ENCODE measurements at places on chromosomes 2 and 18. TPM values are rescaled to one million over a fixed set of nuclear protein-coding genes. Genes with fewer than 3 reads are reported as not detected.

The FBXO48 gene
- total RNA-seq: 2.4 TPM

The KIAA1328 gene
- 12.4 TPM for total RNA-seq

The MFSD6 gene
- 29.8 TPM for total RNA-seq

The TXNDC2 gene
- not detected for total RNA-seq

The B4GALT6 gene
- total RNA-seq: 22.0 TPM

The DNAH6 gene
- 1.3 TPM for total RNA-seq

The ACTG2 gene
- total RNA-seq: not detected

The DSG1 gene
- total RNA-seq: not detected

The SERPINB10 gene
- total RNA-seq: not detected

The FER1L5 gene
- not detected for total RNA-seq

The ACKR3 gene
- 9.5 TPM for total RNA-seq

The NEURL3 gene
- 19.7 TPM for total RNA-seq

The SERPINB11 gene
- not detected for total RNA-seq

The CCDC148 gene
- 5.1 TPM for total RNA-seq

All from Calu3 (cell line).